ENCODE measurements at places on chromosomes 5 and 9.

GRCh38 chr5:149727336-149728035 lies 2.6 kb upstream of the PPARGC1B start:
- DNase-seq: no peak

DNA sequence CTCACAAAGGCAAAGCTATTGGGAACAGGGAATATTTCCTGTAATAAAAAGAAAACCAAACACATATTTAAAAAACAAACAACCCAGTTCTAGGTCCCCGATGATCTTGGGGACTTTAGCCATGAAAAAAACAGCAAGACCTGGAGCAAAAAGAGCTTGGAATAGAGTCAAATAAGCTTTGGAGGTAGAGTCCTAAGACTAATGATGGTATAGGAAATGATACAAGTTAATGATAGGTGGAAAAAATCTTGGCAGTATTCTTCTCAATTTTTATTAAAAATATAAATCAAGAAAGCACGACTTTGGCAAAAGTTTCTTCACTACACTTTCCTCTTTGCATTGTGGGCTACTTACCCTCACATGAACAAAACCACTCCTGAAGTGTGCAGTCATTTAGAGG lies 481.5 kb downstream of the EBF1 start:
- DNase-seq: no peak

DNA sequence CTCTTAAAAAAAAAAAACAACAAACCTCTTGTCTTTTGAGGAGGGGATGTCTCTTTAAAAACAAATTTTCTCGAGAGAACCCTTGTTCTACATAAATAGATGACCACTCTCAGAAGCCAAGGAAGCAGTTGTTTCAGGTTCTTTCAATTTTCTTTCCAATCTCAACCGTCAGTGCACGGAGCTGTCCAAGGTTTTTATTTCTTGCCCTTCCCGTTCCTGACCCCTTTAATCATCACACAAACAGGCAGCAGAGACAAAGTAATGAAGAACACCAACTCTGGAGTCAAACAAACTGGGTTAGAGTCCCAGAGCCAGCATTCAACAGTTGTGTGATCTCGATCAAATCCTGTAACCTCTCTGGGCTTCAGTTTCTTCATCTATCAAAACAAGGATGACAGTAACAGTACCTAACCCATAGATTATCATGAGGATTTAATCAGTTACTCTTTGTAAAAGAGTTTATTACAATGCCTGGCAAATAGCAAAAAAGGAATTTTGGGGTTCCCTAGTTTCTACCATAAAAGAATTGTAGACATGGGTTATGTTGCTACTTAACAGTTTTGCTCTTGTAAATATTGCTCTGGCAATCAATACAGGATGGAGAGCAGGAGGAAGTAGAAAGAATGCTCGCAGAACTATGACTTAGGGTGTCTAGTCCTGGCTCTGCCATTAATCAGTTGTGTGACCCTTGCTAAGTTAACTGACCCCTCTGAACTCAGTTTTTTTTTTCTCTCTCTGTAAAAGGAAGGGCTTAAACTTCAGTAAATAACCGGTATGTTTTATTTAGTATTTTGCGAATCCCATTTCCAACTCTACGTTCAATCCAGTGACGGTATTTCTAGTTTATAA lies 1.0 kb upstream of the NIM1K start:
- no peak for DNase-seq

GRCh38 chr5:147557876-147558745 lies 48.2 kb upstream of the DPYSL3 start:
- DNase-seq: no peak

Measured in stimulated activated CD8-positive, alpha-beta memory T cell treated with anti-CD3 and anti-CD28 coated beads, Interleukin-7, amount 100 ng/mL, for 4 hours (primary cell).